ENCODE measurements at places on chromosomes 4 and X.
A peak's percentile ranks its signal among the peaks of the same experiment; 100 is the strongest.

DNA sequence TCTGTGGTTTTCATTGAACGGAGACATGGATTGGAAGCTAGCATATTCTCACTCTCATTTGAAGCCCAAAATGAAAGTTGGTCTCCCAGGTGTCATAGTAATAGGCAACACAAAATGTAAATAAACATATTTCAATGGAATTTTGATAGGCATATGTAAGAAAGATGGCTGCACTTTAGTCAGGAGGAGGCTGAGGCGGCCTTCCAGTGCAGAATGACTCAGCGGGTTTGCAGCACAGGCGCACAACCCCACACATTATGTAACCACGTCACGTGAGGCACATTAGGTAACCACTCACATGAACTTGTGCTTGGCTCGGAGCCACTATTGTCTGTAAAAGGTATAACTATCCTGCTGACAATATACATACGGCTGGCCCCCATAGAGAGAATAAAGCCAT is 381.7 kb downstream of the GPAT3 start:
- peak; percentile 12 for DNase-seq

GRCh38 chr4:15188605-15189539 is 186.6 kb downstream of the CPEB2 start:
- DNase-seq = no peak

- DNase-seq = no peak
These were observed at the start of gene MAGEA8 for GRCh38 chrX:149881081-149881711. MAGEA8 (plus strand) TSS chrX:149881183; CDS start chrX:149884273, 3,090 bp downstream.

GRCh38 chrX:18424482-18425198 is 768 bp upstream of the CDKL5 start:
- DNase-seq = peak; percentile 23

- no peak for DNase-seq
These were observed 61.7 kb downstream of the TMA16 start for GRCh38 chr4:163556177-163556576.

DNA sequence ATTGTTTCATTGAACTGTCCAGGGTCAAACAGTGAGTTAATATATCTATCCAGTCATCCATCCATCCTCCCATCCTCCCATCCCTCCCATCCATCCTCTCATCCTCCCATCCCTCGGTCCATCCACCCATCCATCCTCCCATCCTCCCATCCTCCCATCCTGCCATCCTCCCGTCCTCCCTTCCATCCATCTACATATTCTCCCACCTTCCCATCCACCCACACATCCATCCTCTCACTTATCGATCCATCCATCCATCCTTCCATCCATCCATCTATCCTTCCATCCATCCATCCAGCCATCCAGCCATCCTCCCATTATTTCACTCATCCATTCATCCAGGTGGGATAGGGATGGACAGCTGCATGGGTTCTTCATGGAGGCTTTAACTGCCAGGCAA is 35.4 kb upstream of the PSAPL1 start:
- no peak for DNase-seq

DNA sequence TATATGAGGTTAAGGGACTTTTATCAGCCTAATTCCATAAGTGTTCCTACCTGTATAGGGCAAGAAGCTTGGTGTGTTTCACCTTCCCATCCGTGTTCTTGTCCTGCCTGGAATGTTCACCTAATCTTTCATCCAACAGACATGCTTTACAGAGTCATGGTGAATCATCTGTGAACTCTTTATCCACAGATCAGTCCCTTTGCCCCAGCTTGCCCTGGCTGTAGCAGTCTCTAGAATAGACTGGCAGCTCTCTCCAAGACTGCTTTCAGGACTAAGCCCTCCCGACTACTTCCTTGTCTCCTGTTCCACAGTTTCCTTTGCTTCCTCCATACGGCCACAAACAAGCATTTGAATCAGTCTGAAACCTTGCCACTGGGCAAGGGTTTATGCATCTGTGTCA is 177.9 kb upstream of the IL15 start:
- DNase-seq = no peak

DNA sequence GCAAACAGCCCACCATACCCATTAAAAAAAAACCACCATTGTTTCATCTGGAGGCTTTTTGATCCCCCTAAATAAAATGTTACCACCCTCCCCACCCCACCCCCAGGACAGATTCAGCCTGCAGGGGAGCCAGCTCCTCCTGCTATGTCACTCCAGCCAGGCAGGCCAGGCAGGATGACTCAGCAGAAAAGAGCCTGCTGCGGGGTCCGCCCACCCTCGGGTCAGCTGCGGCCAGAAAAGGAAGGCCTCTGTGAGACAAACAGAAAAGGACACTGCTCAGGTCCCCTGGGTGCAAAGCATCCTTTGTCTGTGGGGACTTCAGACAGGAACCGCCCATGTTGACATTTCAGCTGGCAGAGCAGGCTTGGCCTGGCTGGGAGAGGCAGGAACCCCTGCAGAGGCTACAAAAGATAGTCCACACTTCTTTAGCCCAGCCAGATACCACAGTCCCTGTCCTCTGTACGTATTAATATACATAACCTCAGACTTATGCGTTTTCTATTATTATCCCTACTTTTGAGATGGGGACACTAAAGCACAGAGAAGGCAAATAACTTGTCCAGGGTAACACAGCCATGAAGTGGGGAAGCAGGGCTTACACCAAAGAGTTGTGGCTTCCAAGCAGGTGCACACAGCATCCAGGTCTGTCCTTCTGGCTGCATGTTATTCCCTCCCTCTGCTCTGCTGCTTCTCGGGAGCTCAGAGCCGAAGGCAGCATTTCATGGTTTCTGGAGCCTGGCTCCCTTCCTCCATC is 147.7 kb downstream of the CPEB2 start:
- peak; percentile 81 for DNase-seq

- DNase-seq = no peak
These were observed 59.4 kb upstream of the RBPJ start for GRCh38 chr4:26261405-26261804.

DNA sequence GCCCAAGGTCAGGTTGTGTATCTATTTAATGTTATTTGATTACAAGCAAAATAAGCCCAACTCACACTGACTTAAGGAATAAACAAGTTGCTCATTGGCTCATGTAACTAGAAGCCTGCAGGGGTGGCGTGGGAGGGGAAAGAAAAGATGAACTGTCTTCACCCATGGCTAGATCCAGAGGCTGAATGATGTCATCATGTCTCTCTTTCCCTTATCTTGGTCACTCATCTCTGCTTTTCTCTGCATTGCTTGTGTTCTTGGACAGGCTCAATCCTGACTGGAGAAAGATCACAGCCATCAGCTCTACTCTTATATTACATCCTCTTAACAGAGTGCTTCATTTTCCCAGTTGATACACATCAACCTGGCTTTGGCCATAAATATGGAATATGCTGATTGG is 290.0 kb upstream of the DIAPH2 start:
- DNase-seq = no peak

- no peak for DNase-seq
These were observed 1.3 kb downstream of the NEUROG2 start for GRCh38 chr4:112514647-112515197.

- DNase-seq = no peak
These were observed 10.7 kb upstream of the EPGN start for GRCh38 chr4:74297539-74297938.

DNA sequence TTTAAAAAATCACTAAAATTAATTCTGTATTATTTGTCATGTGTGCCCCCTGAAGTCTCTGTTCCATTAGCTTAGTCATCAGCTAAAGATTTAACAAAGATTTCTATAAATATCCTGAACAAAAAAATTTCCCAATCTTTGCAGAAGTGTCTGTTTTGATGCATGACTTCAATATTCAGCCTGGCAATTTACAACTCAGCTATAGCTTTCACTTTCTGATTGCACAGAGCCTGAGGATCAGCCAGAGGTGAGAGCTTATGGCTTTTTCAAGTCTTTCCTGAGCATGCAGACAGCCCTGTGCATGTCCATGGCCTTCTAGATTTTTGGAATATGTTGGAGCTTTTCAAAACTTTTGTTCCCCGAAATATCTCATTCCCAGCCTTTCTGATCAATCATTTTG is 420.1 kb downstream of the ZNF674 start:
- peak; percentile 8 for DNase-seq

DNA sequence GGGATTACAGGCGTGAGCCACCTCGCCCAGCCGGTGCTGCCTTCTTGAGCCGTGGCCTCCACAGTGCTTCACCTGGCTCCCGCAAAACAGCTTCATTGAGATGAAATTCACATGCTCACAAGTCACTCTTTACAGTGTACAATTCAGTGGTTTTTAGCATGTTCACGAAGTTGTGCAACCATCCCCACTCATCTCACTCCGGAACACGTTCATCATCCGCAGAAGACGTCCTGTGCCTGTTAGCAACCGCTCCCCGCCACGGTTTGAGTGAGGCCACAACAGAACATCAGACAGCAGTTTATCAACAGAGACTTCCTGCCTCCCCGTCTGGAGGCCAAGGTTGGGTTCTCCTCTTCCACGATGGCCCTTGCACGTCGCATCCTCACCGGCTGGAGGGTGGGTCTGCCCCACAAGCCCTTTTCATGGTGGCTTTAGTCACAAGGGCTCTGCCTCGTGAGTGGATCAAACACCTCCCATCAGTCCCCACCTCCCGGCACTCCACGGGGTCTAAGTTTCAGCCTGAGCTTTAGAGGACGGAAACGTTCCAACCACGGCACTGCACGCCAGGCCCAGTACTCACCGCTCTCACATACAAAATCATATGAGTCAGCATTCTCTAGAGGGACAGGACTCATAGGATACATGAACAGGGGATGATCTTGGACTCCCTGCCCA is 29.6 kb upstream of the SPON2 start:
- no peak for DNase-seq

Data from fibroblast of the aortic adventitia (primary cell).